Stimulated activated CD8-positive, alpha-beta memory T cell treated with anti-CD3 and anti-CD28 coated beads, Interleukin-4, amount 100 ng/mL, for 48 hours (primary cell): ENCODE measurements at places on chromosomes 5 and 9.

- DNase-seq: no peak
Measured at GRCh38 chr5:156541582-156541981, 214.6 kb downstream of the SGCD start.

DNA sequence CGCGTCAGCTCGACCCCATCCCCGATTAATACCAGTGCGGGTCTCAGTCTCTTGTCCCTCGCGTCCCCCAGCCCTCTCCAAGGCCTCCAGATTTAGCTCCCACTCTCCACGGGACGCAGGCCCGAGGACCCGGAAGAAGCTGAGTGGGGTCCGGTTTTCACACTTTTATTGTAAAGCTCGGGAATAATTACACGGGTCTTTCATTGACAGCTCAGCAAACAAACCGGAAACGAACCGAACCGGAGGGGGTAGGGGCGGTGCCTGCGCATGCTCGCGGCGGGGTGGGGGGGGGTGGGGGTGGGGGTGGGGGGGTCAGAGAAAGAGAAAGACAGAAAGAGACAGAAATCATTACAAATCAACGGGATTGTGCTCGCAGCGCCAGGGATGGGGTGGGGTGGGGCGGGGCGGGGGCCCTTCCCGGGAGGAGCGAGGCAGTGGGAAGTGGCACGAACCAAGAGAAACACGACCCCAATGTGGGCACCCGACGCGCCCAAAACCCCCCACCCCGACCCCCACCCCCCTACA, 27.9 kb downstream of the PCDH1 start:
- DNase-seq: peak; percentile 56

DNA sequence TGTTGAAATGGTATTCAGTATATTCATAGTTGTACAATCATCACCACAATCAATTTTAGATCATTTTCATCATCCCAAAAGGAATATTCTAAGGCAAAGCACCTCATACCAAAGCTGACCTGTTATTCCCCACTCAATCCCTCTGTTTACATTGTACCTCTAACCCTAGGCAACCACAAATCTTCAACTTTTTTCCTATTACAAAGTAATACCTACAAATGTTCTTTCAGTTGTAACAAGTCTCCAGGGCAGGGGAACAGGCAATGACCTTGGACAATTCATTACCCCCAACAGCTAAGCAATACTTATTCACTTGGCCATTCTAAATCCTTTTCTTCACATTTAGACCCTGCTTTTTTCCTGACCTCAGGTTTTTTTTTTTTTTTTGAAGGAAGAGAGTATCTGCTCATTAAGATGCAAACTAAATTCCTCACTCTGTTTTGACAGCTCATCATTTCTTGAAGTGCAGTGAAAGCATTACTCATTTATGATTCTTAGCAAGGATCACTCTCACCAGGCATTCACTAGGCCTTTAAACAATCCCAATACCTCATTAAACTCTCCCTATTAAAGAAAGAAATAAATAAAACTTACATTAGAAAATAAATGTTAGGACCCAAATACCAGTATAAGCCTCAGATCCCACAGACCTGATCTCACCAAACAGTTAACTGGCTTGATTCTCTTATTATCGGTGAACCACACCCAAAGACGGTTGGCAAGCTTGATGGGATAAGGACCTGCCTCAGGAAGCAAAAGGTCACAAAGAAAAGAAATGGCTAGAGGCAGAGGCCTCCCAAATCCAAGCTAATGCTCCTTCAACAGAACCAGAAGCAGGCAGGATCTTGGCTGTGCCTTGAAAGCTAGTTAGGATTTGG, 15.3 kb downstream of the MTMR12 start:
- DNase-seq: no peak

DNA sequence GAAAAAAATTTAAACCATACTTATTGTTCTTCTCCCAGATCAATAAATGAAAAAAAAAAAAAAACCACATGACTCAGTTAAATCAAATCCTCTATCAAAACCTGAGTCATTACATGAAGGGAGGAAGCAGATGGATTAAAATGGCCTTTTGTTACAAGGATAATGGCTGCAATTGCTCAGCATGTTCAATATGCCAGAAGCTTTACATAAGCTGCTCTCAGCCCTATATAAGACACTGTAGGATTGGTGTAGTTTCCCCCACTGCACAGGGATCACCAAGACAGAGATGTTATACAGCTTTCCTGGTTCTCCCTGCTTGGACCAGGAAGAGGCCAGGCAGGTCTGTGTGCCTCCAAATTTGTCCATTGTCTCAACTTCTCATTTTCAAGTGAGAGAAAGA, 101.6 kb upstream of the MAP1B start:
- no peak for DNase-seq

- no peak for DNase-seq
Measured at GRCh38 chr5:111472096-111472495, 40.2 kb downstream of the STARD4 start.

- DNase-seq: no peak
Measured at GRCh38 chr5:135154197-135154596, 120.2 kb upstream of the PITX1 start.

DNA sequence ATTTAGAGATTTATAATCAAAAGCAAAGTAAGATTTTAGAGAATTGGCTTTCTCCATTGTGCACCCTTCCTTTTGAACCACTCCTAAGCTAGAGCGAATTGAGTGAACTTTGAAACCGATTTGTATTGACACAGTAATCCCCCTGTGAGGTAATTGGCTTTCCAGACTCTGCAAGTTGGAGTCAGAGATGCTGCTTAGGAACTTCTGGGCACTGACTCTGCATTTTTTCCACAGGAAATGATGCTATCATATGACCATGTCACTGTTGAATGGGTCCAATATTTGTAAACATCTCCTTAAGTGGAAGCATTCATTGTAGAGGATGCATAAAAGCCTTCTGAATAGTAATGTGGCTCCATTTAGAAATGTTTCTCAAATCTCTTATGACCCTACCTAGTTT, 394.4 kb upstream of the ZNF608 start:
- DNase-seq: no peak
